Natural killer cell (primary cell): ENCODE measurements at places on chromosomes 7 and 10. TPM values are rescaled to one million over a fixed set of nuclear protein-coding genes. Genes with fewer than 3 reads are reported as not detected.

Gene ZNF736
- 19.6 TPM for total RNA-seq

- no peak for DNase-seq
Measured at GRCh38 chr10:115992236-115992986, 280.6 kb downstream of the GFRA1 start.

GRCh38 chr10:96902731-96903358 lies 70.7 kb downstream of the LCOR start:
- no peak for DNase-seq

- DNase-seq, result no peak
Measured at GRCh38 chr10:75788394-75789205, 357.2 kb downstream of the LRMDA start.
